KBM-7 (cell line): ENCODE measurements at places on chromosomes 12 and 14.
A peak's percentile ranks its signal among the peaks of the same experiment; 100 is the strongest.

DNA sequence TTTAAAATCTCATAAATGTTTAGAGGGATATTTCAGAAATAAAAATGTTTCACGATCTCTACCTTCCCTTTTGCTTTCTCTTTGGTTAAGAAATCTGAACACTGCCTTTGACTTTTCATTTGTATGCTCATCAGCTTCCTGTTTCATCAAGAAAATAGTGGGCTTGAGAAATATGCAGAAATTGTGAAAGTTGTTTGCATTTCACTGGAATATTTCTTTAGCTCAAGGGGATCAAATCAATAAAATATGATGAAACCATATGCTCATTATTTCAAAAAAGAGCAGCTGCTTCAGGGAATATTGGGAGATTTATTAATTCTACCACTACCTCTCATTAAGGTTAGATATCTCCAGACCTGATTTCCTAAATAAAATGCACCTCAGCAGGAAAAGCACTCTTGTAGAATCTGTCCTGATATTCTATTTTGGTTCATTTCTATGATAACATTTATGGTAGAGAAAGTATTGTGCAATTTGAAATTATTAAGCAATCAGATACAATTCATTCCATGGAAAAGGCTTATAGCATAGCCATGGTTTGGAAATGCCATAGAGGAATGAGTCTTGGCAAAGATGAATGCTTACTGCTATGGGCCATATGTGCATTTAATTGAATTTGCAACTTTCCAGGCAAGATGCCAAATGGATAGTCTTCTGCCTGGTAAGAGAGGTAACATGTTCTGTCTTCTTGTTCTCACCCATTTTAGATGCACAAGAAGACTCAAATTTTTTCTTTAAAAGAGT, 212.6 kb upstream of the SLC16A7 start:
- no peak for DNase-seq

- peak; percentile 16 for DNase-seq
Measured at GRCh38 chr14:88069677-88070076, 64.7 kb downstream of the GPR65 start.

GRCh38 chr12:55707841-55708694, at the start of gene ITGA7:
Gene ITGA7, minus strand, starts transcription at chr12:55707904. Its CDS starts 222 bp downstream, at chr12:55707682.
- DNase-seq = peak; percentile 34

DNA sequence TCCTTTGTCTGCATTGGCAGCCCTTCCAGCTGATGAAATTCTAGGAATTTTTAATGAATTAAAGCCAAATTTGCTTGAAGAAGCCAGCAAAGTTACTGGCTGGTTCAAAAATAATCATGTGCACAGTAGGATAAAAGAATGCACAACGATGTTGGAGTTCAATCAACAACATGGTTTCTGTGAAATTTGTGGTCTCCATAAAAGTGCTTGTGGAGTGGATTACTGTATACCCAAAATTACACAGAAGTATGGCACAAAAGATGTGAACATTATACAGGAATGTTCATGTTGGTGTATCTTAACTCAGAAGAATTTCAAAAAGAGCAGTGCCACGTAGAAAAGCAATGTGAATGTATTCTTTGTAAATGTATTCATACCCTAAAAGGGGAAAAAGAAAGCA, 105.0 kb upstream of the METAP2 start:
- DNase-seq = no peak
